Adipocyte (in vitro differentiated cells): ENCODE measurements at places on chromosomes 5 and 9.

GRCh38 chr5:140372971-140373487 is 13.0 kb downstream of the SLC4A9 start:
- peak; percentile 89 for DNase-seq

DNA sequence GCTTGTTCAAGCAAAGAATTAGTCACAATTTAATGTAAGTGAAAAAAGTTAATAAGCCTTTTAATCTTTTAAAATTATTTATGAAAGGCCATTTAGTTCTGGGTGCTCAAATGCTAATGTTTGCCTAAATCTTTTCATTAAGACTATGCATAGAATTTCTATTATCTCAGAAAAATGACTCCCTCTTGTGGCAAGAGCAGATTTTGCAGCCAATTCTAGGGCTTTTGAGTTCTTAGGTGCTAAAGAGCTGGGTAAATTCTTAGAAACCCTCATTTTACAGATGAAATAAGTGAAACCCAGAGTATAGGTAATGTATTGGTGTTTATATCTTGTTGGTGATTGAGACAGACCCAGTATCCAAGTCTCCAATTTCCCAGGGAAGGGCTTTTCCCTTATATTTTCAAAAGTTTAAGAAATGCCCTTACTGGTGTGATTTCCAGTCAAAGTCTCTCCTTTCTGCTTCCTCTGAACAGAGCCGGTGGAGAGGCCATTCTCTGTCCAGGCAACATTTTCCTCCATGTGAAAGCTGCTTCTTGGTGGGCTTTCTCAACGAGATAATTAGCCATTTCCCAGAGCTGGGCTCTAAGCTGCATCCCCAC is 24.1 kb upstream of the PCSK5 start:
- DNase-seq, result peak; percentile 83

DNA sequence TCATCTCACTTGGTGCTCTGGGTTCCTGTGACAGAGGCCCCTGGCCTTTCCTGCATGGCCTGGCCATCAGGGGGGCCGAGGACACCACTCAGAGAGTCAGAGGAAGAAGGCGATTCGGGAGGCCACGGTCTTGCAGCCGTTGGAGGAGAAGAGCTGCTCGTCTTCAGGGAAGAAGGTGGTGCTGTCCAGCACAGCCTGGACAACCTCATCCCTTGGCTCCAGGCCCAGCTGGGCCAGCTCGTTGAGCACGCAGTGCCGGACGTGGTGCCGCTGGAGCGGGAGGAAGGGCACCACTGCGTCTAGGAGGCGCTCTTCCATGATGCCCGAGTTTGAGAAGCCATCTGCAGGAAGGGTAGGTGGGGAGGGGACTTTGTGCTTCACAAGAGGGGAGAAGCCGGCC is 3.2 kb downstream of the TOR2A start:
- no peak for DNase-seq

DNA sequence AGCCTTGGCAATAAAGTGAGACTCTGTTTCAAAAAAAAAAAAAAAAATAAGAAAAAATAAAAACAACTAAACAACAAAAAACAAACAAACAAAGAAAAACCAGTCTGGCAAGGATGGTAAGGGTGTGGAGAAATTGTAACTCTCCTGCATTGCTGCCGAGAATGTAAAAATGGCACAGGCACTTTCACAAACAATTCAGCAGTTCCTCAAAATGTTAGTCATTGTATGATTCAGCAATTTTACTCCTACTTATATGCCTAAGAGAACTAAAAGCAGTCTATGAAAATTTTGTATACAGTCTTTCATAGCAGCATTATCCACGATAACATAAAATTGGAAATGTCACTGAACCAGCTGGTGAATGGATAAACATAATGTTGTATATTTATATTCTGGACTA is 280.4 kb downstream of the CDH9 start:
- no peak for DNase-seq

- no peak for DNase-seq
Measured at GRCh38 chr5:169873642-169874041, 106.7 kb downstream of the INSYN2B start.

DNA sequence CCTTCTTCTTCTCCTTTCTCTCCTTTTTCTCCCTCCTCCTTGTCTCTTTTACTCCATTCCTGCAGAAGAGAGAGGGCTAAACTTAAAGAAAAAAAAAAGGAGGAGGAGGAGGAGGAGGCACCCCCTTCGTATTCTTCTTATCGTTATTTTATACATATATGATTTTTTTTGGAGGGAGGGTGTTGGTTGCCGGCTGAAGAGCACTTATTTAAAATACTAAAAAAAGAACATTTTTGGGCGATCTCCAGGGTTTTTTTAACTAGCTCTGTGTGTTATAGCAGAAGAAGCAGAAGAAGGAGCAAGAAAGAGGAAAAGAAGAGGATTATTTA is 381 bp downstream of the NR2F1 start:
- peak; percentile 48 for DNase-seq

DNA sequence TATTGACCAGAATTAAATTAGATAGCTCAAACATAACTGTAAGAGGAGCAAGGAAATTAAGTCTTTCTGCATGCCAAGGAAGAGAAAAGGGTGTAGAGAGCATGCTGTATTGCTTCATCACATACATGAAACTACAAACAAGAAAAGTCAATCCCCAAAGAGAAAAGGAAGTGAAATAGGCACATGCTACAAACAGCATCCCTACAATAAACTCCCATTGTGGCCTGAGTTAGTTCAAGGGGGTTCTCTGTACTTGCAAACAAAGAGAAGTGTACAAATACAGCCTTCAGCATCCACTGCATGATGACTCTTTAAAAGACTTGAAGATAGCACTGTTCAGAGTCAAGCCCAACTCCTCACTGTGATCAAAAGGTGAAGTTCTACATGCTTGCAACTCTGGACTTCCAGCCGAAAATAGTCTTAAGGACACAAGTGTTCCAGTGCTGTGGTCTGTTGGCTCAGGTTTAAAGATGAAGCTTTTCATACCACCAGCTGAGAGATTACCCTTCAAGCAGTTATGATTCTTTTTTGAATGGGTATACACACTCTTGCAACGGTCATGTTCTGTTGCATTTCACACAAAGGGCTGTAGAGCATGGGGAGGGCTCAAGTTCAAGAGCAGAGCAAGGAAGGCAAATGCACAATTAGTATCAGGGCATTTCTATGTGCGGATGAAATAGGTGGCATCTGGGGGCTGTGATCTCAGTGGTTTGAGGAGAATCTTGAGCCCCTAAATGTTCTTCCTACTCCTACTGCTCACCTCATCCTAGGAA is 534.5 kb downstream of the EBF1 start:
- no peak for DNase-seq

DNA sequence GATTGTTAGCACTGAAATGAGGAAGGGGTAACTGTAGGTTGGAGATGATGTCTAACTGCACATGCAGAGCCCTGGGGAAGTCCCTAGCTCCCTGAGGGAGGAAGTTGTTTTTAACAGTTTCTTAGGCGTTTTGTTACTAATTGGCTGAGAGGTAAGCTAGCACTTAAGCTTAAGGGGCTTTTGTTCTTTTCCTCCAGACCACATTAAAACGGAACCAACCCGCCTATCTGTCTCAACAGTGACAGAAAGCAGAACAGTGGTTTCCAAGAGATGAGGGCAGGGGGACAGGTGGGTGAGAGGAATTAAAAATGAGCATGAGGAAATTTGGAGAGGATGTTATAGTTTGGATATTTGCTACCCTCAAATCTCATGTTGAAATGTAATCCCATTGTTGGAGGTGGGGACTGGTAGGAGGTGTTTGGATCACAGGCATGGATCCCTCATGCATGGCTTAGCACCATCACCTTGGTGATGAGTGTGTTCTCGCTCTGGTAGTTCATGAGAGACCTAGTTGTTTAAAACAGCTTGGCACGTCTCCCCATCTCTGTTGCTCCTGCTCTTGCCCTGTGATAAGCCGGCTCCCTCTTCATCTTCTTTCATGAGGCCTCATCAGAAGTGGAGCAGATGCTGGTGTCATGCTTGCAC is 38.9 kb downstream of the LYRM7 start:
- no peak for DNase-seq

GRCh38 chr5:120535900-120536299 is 71.8 kb downstream of the PRR16 start:
- DNase-seq, result no peak

DNA sequence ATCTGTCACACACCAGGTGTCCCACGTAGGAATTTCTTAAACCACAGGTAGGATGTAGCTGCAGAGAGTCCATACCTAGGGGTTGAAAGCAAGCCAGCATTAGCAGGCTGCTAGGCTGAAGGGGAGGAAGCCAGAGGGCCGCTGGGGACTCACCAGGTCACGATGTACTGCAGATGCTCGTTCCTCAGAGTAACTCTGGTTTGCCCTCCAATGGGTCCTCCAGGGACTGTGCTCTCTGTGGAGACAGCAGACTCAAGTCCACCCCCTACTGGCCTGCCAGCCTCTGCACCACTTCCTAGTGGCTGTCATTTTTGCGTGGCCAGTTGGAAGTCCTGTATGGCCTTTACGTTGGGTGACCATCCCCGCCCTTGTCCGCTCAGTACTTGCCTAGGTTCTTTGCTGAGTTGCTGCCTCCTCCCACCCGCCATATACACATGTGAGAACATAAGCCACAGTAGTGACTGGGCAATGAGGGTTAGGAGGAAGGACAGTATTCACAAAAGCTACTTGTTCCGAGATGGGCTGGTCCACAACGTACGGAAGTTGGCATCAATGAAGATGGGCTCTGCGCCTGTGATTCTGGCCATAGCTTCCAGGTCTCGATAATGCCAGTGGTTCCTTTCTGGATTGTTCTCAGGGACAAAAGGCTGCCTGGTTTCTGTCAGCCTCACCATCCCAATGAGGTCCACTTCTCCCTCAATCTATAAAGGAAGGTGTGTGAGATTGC is 4.1 kb downstream of the RPL7A start:
- peak; percentile 59 for DNase-seq

GRCh38 chr9:20619487-20620200 is 2.7 kb downstream of the MLLT3 start:
- no peak for DNase-seq

DNA sequence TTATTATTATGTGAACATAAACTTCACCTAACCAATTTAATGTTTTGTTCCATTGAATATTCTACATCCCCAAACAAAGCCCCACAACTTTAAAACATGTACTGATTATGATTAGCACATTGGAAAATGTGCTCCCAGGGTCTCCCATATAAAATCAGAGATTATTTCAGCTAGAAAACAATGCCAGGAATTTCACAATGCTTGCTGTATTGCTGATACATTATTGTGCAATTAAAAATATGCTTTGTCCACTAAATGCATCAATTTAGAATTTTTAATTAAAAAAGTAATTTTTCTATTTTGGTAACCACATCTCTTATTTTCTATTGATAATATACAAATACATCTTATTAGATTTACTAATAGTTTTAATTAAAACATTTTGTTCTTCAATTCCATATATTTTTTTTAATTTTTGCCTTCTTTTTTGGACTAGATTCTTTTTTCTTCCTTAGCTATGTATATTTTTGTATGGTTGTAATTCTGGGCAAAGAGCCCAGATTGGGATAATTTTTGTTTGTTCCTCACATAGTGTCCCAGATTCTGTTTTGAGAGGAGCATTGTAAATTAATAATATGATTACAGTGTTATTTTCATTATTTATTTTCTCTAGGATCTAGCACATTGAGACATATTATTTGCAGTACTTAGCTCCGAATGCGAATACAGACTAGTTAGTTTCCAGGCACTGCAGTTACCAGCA is 241.5 kb upstream of the CDH18 start:
- DNase-seq, result peak; percentile 85

GRCh38 chr5:66870708-66871107 is 274.5 kb downstream of the MAST4 start:
- DNase-seq, result no peak

GRCh38 chr9:34070606-34071324 is 22.1 kb upstream of the UBAP2 start:
- DNase-seq, result peak; percentile 53

GRCh38 chr9:92655896-92656536 is 13.9 kb downstream of the IPPK start:
- no peak for DNase-seq

DNA sequence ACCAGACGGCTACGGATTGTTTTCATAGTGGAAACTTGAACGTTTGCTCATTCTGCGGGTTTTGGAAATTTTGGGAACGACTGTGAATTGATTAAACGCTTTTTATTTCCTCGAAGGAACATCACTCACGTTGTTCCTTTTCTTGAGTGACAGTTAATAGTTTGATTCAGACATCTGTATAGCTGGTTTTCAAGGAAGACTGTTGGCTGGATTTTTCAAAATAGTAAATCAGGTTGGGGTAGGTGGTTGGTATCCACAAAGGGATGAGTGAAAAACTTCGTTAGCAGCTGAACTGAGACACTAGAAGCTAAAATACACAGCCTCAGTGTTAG is 1.1 kb downstream of the TGFBR1 start:
- DNase-seq, result no peak

GRCh38 chr9:117734523-117735314 is 30.5 kb downstream of the TLR4 start:
- peak; percentile 48 for DNase-seq

- no peak for DNase-seq
Measured at GRCh38 chr5:133643365-133643764, 31.0 kb upstream of the FSTL4 start.

DNA sequence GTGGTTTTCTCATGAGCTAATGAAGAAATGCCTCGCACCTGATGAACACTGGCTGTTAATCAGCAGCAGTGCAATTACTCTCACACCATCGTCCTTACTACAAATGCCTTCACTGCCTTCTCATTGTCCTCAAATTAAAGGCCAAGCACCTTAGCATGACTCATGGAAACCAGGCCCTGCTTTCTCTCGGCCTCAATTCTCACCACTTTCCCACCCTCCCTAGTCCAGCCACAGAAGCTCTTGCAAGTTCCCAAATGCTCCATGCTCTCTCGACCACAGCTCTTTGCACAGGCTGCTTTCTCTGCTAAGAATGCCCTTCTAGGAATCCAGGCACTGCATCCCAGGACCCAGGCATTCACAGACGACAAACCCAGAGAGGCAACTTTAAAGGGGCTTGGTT is 94.6 kb upstream of the KLF4 start:
- no peak for DNase-seq

- no peak for DNase-seq
Measured at GRCh38 chr9:133368249-133368881, 7.5 kb downstream of the SURF4 start.

- DNase-seq, result no peak
Measured at GRCh38 chr9:93466416-93467061, 13.2 kb upstream of the FAM120AOS start.

DNA sequence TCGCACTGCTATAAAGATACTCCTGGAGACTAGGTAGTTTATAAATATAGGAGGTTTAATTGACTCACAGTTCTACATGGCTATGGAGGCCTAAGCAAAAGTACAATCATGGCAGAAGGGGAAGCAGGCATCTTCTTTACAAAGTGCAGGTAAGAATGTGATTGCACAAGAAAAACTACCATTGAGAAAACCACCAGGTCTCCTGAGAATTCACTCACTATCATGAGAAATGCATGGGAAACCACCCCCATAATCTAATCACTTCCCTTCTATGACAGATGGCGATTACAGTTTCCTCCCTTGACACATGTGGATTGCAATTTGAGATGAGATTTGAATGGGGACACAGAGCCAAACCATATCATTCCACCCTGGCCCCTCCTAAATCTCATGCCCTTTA is 121.2 kb upstream of the ST8SIA4 start:
- DNase-seq, result no peak
